Stimulated activated CD8-positive, alpha-beta memory T cell treated with anti-CD3 and anti-CD28 coated beads, Interleukin-7, amount 100 ng/mL, for 4 hours (primary cell): ENCODE measurements at places on chromosomes 3 and 15.

DNA sequence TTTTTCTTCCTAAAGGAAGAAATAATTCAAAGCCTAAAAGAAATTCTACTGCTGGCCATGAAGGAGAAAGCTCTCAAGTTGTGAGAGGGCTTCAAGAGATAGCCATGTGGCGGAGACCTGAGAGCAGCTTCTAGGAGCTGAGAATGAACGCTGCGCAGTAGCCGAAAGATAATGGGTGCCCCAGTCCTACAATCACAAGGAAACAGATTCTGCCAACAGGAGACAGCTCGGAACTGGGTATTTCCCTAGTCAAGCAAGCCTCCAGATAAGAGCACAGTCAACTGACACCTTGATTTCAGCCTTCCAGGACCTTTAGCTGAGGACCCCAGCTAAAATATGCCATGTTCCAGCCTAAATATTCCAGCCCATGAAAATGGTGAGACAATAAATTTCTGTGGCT lies 824.1 kb downstream of the FHIT start:
- no peak for DNase-seq

DNA sequence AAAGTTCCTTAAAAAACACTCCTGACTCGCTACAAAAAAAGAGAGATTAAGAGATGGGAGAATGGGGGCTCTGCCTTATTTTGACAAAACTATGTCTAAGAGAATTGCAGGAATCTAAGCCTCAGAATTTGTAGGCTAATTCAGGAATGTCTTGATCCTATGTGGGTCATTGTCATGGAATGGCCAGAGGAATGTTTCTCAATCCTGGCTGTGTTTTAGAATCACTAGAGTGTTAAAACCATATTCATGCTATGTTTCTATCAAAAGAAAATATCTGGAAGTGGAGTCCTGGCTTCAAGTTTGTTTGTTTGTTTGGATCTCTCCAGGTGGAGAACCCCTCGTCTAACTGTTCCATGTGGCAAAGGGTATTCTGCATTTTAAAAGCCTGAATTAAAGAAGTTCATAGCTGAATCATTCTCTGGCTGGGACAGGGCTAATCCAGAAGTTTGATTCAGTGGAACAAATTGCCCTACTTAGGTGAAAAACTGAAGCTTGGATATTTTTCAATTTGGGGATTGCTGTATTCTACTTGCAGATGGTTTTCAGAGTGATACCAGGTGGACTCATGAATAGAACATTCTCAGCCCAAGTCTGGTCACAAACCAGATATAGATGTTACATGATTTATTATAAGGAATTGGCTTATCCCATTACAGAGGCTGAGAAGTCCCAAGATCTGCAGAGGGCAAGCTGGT lies 28.2 kb downstream of the GJD2 start:
- no peak for DNase-seq

- no peak for DNase-seq
Observed at GRCh38 chr15:60477164-60477563, 1.8 kb downstream of the ICE2 start.

DNA sequence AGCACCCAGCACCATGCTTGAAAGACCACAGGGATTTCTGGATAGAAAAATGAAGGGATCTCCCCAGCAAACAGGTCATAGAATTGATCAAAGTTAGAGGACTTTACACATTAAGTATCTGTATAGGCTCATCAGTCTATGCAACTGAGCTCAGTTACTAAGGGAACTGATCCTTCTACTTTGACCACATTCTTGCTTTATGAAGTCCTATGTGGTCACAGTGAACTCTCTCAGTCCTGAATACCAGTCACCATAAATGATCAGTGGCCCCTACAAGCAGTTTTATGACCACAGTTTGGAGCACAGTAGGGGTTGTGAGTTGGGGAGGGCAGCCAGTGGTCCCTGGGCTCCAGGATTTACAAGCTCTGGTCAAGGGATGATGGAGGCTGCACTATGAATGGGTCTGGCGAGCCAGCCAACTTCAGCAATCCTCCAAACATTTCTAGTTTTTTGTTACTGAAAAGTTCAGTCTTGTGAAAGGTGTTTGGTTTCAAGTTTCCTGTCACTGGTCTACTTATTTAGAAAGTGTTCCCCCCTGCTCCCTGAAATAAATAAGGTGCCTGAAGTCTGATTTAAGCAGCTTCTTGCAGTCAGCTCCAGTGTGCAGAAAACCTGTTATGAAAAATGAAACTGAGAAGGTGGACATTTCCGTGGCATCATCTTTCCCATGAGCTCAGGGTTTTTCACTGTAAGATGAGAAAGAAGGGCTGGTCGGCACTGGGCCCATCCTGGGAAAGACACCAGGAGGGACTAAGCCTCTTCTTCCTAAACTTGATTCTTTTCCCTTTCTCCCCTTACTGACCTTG lies 75.5 kb downstream of the DAPK2 start:
- no peak for DNase-seq

DNA sequence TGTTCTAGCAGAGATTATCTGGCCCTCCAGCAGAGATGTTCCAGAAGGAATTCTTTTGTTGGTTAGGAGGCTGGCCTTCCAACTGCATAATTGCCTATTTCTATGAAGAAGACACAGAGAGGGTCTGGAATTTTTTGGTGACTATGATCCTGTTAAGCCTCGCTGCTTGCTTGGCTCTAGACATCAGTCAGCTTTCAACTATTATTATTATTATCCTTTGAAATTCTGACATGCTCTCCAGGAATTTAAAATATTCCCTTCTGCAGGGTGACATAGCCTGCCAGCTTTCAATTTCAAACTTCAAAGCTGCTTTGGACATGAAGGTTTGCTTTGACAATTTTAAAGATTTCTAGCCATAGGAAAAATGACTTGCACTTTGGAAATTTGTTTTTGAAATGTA lies 26.3 kb upstream of the ZNF148 start:
- no peak for DNase-seq

- DNase-seq = no peak
Observed at GRCh38 chr15:45107941-45108630, 5.9 kb downstream of the DUOX2 start.

- DNase-seq = no peak
Observed at GRCh38 chr3:58065700-58066167, 57.5 kb downstream of the FLNB start.

- DNase-seq = no peak
Observed at GRCh38 chr15:79561982-79562381, 129.8 kb downstream of the MINAR1 start.

DNA sequence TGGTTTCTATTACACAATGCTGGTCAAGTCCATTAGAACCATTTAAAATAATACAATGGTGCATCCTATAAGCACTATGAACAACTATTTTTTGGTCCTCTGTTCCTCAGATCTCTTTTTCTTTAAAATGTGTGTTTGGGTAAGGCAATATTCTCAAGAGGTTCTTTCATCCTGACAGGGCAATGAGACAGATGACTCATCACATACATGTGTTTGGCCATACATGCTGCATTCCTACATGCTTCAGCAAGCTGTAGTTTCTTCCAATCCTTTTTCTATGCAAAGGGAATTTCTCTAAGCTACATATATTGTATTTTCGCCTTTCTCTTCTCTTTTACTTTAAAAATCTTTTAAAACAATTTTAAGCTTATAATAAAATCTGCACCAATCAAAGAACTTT lies 52.7 kb downstream of the OTOL1 start:
- no peak for DNase-seq

GRCh38 chr3:60528651-60529050 lies 722.6 kb downstream of the FHIT start:
- no peak for DNase-seq
